ENCODE measurements at places on chromosomes 6 and 20.

- DNase-seq = peak; percentile 57
Observed at GRCh38 chr20:3716195-3716834, 3.9 kb upstream of the SIGLEC1 start.

GRCh38 chr6:159969921-159970320, 1.0 kb downstream of the IGF2R start:
- DNase-seq = peak; percentile 59

- DNase-seq = no peak
Observed at GRCh38 chr6:134061440-134061839, 9.0 kb upstream of the SLC2A12 start.

DNA sequence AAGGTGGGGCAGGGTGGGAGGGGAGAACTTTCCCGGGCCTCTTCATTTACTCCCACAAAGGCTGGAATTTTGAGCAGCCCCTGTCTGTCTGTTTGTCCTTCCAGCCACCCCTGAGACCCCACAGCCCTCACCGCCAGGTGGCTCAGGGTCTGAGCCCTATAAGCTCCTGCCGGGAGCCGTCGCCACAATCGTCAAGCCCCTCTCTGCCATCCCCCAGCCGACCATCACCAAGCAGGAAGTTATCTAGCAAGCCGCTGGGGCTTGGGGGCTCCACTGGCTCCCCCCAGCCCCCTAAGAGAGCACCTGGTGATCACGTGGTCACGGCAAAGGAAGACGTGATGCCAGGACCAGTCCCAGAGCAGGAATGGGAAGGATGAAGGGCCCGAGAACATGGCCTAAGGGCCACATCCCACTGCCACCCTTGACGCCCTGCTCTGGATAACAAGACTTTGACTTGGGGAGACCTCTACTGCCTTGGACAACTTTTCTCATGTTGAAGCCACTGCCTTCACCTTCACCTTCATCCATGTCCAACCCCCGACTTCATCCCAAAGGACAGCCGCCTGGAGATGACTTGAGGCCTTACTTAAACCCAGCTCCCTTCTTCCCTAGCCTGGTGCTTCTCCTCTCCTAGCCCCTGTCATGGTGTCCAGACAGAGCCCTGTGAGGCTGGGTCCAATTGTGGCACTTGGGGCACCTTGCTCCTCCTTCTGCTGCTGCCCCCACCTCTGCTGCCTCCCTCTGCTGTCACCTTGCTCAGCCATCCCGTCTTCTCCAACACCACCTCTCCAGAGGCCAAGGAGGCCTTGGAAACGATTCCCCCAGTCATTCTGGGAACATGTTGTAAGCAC, 46.0 kb upstream of the TTPAL start:
- DNase-seq = no peak

DNA sequence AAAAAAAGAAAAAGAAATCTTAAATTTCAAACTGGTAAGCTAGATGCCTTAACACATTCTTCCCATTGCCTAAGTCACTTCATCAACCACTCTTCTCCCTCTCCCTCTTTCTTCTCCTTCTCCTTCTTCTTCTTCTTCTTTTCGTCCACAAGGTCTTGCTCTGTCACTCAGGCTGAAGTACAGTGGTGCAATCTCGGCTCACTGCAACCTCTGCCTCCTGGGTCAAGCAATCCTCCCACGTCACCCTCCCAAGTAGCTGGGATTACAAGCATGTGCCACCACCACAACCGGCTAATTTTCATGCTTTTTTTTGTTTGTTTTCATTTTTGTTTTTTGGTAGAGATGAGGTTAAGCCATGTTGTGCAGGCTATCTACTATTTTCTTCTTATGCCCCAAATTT, 60.2 kb downstream of the GPR63 start:
- no peak for DNase-seq
